ENCODE measurements at places on chromosomes 3 and 15.

GRCh38 chr15:76191539-76192244, 119.6 kb downstream of the ETFA start:
- no peak for DNase-seq

- DNase-seq: no peak
Measured at GRCh38 chr3:100063929-100064461, 50.3 kb downstream of the FILIP1L start.

GRCh38 chr15:67170143-67170925, 84.1 kb downstream of the AAGAB start:
- DNase-seq: no peak

DNA sequence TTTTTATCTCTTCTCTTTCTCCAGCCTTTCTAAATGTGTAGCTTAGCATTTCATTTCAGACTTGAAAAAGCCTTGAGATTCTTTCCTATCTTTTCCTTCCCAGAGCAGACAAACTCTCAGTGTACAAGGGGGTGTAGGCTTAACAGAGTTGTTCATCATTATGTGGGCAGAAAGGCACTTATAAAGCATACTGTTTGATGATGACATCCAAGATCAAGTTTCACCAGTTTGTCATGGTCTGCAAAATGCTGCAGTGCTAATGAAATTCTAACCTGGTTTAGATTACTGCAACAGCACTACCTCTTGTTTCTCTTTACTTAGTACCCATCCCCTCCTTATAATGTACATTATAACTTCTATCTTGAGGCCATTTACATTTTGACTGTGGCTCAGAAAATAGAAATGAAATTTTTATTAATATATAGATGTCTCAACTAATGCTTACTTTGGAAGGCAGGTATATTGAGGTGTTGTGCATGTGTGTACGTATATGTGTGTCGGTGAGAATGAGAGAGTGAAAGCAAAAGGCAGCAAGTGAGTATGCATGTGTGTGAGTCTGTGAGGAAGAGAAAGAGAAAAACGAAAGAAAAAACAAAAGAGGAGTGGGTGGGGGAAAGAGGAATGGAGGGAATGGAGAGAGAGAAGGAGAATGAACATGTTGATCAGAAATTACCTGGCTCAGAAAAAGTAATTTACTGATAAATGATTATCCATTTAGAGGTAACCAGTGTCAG, 1043.6 kb downstream of the TUSC7 start:
- DNase-seq: no peak

DNA sequence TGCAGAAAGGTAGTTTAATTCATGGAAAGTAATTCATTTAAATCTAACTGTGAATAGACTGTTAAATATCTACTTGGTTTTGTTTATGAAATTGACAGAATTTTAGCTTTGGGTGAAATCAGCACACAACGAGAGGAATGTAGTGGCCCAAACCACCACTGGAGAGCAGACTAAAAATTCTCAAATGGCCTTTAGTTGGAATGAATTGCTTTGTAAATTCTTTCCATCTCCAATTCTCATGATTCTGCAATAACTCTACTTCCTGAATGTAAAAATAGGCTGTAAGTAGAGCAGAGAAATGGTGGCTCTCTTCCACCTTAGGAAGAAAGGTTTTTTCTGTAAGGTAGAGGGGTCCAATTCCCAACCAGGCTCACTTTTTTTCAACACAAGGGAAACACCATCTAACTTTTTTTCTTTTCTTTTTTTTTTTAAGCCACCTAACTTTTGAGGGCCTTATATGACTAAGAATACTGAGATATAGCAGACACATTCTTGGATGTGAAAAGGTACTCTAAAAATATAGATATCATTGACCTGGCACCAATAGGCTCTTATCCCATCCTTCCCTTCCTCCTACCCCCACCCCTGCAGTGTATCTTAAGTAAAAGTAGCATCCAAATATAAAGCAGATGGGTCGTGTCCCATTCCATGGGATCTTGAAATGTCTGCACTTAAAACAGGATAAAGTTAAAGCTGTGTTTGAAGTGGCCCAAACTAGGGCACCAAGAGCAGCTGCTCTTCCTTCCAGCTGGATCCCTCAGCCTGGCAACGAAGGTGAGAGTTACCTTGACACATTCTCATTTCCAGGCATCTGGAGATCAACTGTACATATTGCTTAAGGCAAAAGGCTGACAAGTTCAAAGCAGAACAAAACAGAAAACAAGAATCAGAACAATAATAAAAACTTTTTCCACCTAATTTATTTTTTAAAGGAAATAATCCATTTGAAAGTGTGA, 194.1 kb downstream of the TPRG1 start:
- no peak for DNase-seq

DNA sequence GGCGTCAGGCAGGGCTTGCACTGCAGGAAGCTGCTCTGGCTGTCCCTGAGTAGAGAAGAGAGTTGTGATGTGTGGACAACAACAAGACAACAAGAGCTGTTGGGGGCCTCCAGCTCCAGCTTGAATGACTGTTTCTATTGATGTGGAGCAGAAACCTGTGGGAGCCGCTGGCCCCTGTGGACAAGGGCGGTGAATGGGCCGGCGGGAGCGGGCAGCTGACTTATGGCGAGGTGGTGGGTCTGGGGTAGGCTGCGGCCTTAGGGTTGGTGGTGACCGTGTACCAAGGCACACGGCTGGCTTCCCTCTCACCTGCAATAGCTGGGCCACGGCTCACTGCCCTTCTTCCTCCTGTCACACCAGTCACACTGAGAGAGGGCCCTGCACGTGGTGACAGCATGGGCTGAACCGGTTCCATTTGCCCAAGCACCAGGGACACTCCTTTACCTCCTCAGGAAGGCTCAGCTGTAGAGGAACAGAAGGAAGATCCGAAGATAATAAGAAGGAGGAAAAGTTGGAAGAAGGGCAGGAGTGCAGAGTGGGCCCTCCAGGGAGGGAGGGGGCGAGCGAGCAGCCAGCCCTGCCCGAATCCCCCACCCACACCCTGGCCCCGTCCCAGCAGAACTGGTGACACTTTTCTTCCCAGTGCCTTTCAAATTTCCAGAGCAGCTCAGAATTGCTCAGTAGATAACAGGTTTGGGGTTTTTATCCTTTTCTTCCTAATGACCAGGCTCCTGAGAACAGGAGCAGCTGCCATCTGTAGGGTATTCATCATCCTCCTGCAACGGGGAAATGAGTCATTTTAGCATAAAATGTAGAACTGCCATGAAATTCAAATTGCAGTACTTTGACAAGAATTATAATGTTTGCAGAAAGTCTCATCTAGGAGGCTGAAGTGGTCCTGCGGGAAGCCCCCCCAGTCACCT, 136.9 kb downstream of the TJP1 start:
- no peak for DNase-seq

DNA sequence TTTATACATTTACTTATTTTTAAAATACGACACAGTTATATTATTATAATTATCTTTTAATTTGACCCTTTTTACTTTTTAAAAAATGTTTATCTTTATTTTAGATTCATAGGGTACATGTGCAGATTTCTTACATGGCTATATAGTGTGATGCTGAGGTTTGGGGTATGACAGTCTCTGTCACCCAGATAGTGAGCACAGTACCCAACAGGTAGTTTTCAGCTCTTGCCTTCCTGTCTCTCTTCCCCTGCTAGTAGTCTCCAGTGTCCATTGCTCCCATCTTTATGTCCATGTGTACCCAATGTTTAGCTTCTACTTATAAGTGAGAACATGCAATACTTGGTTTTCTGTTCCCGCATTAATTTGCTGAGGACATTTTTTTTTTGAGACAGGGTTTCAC, 21.8 kb upstream of the KCNMB2 start:
- no peak for DNase-seq

DNA sequence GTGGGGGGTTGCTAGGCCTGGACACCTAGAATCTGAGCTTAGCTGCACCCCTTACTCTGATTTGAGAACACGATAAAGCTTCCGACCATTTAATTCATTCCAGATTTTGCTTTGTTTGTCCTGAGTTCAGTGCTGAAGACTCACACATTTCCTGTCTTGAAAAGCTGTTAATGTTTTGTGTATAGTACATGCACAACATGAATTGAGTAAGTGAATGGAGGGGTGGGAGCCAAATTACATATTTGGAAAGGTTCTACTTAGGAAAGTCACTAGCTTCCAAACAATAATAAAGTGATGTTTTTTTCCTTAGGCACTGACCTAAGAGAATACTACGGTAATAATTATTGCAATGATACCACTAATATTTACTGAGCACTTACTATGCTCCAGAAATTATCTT, 955.2 kb upstream of the NR2F2 start:
- DNase-seq: no peak

DNA sequence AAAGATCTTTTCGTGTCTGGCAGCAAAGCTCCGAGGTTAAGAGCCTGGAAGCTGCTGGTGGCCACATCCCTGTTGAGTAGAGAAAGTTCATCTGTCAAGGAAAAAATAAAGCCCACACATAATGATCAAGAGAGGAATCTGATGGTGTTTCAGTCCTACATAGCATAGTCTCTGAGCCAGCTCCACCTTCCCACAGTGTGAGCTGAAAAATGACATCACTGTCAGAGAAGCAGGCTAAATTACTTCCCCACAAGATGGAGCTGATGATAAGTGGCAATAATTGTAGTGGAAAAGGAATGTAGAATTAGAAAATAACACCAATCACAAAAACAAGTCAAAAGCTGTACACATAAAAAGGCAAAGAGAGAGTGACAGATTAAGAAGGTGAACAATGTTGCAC, 84.5 kb downstream of the AQP9 start:
- DNase-seq: no peak

DNA sequence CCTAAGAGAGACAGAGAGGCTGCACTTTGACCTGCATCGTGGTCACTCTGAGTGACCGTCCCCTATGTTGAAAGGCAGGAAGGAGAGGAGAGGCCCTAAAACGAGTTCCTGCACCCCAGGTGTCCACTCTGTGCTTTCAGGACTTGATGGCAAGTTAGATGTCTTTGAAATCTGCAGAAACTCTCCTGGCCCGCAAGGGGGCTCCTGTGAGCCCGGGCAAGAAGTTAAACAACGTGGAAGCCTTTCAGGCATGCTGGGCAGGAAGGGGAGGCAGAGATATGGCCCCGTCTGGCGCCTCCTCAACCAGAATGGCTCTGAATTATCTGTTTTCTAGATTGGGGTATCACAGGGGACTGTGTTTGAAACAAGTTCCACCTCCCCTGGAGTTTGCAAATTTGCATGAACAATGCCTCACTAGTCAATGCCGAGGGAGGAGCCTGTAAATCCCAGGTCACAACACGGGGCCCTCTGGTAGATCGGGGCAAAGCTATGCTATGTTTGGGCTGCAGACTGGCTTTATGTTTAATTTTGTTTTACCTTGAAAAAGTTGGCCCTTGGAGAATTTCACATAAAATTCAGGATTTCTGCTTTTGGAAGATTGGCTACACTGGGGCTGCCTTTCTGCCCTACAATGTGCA, 9.8 kb downstream of the CTXND1 start:
- DNase-seq: no peak

- no peak for DNase-seq
Measured at GRCh38 chr3:18057471-18058091, 315.1 kb upstream of the TBC1D5 start.

GRCh38 chr15:89243046-89243690, 611 bp upstream of the FANCI start:
- no peak for DNase-seq
